Right hindlimb (tissue), 1 donor: ENCODE measurements at places on chromosomes 1 and 21.

DNA sequence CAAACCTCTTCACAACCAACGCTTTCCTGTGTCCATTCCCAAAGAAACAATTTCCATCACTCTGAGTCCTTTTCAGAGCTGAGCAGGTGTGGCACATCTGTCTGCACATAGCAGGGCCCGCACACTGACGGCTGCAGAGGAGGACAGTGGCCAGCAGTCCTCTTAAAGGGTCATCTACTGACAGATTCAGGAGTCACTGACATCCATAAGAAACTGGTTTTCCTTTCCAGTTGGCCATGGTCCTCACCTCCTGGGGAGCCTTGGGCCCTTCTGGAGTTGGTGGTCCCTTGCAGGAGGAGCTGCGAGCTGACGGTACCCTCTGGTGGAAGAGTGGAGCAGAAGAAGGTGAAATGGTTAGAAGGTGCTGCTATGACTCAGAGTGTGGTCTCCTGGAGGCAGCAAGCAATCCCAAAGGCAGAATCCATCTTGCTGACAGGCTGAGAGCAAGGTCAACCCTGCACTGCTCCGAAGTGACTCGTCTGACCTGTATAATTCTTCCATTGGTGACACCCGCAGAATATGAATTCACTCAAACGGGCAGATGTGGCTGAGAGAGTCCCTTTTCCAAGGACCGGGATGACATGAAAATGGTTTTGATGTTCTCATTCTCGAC lies 278.5 kb upstream of the C1orf174 start:
- no peak for DNase-seq

DNA sequence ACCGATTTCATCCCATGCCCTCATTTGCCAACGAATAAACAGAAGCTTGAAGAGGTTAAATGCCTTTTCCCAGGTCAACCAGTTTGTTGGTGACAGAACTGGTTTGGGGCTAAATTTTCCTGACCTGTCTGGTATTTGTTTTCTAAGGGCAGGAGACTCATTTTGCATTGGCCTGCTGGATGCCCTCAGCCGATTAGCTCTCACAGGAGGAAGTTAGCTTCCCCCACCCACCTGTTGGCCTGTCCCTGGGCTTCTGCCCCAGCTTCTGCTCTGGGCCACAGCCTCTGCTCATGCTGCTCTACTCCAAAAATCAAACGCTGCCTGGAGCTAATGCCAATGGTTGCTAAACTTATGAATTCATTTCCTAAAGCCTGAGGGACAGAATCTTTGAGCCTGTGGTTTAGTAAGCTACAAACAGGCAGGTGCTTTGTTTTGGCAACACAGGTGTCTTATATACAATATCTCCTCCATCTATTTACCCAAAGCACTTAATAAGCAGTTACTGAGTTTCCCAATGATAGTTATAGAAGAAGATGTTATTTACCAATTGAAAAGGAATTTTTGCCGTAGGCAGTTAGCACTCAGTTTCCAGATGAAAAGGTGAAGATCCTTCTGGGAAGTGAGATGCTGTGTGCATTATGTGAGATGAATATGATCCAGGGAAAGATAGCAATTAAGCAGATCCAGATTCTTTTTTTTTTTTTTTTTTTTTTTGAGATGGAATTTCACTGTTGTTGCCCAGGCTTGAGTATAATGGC lies 82.3 kb downstream of the TM2D1 start:
- DNase-seq: no peak

- DNase-seq: no peak
These were observed 96.5 kb upstream of the CD34 start for GRCh38 chr1:208007319-208007937.

- DNase-seq: no peak
These were observed 199.4 kb upstream of the PTGFR start for GRCh38 chr1:78291418-78291817.

GRCh38 chr1:76314730-76315129 lies 240.2 kb downstream of the ST6GALNAC3 start:
- no peak for DNase-seq

- DNase-seq: no peak
These were observed 199.9 kb upstream of the CTTNBP2NL start for GRCh38 chr1:112196008-112196588.

- DNase-seq: no peak
These were observed 5.4 kb downstream of the PADI6 start for GRCh38 chr1:17377325-17377953.

DNA sequence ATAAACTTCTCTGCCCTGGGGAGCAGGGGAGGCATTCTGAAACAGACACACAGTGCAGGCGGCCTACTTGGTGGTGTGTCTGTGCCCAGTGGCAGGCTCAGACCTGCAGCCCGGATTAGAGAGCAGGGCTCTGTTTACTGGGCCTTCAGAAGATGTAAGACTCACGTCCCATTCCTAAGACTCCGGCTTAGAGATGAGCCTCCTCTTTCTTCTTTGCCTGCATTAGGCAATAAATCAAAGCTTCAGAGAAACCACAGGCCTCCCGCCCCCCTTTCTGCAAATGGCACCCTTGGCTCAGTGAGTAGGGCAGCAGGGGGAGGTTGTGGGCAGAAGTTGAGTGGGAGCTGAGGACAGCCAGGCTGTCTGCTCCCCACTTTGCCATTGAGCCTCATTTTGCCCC lies 35.8 kb downstream of the LGR6 start:
- no peak for DNase-seq

- no peak for DNase-seq
These were observed 640.7 kb upstream of the PTBP2 start for GRCh38 chr1:96080925-96081324.

GRCh38 chr1:203799971-203800370 lies 4.5 kb downstream of the ZBED6 start:
- no peak for DNase-seq

DNA sequence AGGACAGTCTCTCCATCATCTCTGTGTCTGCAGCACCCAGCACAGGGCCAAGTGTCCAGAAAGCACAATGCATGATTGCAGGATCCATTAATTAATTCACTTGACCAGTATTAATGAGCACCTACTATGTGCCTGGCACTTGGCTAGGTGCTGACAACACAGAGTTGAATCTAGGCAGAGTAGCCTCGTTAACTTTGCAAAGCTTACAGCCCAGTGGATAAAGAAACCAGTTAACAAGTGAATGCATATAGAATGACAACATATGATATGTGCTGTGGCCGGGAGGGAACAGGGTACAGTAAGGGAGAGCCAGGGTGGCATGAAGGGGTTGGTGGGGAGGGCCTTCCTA lies 10.9 kb downstream of the SLC1A7 start:
- DNase-seq: no peak

DNA sequence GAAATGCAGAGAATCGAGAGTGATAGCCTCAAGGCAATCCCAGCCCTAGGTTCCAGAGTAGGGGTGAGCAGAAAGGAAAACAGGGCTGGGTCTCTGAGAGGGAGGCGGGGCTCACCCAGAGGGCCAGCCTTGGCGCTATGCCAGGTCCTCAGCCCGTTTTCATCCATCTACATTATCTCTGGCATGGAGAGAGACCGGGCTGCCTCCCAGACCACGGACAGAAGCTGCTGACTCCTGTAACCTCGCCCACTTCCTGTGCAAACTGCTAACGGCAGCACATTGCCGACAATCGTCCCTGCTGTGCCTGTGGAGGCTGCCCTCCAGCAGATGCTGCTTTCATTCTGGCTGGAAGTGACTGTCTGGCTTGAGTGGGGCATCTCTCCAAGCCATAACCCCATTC lies 569.1 kb downstream of the NPHP4 start:
- DNase-seq: peak; percentile 33

- DNase-seq: no peak
These were observed 7.0 kb upstream of the SMCP start for GRCh38 chr1:152870831-152871730.

GRCh38 chr21:21675601-21676000 lies 677.4 kb downstream of the NCAM2 start:
- DNase-seq: no peak

DNA sequence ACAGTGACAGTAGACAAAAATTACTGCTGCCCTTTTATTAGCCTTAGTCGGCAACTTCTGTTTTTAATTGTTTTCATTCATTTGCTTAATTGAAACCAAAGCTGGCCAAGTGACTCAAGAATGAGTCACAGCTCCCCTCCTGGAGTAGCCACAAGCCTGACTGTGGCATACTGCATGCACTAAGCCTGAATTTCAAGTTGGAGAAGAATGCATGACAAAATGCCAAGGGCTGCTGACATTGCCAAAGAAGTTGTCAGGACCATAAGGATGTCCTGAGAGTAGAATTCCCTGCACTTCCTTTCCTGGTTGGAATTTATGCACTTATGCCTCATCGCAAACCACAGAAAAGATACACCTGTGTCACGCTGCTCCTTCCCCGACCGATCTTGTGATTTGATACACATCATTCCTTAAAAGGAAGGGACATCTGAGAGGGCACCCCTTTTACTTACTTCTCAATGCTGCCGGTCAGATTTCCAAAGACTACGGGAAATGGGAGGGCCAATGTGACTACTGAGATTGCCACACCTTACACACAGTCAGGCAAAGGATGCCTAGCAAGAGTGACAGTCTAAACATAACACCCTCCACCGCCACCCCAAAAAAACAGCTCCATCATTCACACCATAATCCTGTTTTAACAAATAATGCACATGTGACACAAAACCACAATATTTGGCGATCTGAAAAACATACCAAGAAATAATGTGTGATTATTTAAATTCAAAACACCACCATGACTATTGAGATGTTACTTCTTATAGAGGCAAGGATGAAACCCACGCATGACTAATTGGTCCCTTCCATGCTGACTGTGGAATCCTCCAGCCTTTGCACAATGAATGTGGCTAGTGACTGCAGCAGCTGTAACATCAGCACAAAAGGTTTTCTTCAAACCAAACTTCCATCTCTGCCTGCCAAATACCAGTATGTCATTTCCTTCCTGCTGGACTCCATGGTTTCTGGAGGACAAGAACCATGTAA lies 28.2 kb downstream of the VAV3 start:
- DNase-seq: peak; percentile 28

GRCh38 chr1:161206411-161207140 lies 4.4 kb downstream of the NDUFS2 start:
- DNase-seq: no peak

DNA sequence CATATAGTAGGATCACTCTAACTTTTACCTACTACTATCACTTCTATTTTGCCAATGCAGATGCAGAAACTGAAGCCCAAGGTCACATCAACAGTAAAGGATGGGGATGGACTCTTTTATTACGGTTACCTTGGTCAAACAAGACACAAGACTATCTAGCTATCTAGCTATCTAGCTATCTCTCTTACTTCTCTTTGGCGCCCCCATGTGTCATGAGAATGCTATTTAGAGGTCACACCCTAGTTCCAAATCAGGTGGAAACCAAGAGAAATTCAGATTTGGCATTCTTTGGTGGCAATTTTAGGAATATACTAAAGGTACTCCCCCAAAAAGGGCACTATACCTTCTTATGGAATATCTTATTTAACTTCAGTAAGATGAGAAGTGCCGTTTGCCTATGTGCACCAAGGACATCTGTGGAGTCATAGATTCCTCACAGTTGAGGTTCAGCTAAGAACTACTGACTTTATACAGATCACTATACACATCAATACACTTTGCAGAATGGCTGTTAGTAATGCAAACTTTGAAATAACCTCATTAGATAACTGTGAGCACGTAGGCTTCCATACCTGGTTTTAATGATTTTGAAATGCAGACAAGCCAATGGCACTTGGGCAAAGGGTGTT lies 6.7 kb downstream of the ZNF648 start:
- DNase-seq: no peak

- DNase-seq: no peak
These were observed at the start of gene OR14C36 for GRCh38 chr1:248348475-248348874. Gene OR14C36 (plus strand): TSS chr1:248348775. CDS start chr1:248348775, 0 bp downstream.

DNA sequence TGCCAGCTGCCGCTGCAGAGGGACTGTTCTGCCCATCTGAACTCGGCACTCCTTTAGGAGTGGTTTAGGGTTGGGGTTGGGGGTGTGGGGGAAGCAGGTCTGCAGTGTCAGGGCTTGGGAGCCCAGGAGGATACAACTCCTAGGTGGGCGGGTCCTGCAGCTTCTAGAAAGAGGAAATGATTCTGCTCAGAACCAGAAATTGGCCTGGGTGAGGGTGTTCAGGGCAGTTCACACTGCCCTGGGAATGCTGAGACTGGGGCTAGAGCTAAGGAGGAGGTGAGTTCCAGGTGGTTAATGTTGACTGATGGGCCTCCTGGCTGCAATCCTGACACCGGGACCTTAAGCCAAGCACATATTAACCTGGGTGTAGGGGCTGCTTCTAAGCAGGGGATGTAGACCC lies 4.8 kb upstream of the SLC26A9 start:
- DNase-seq: no peak

DNA sequence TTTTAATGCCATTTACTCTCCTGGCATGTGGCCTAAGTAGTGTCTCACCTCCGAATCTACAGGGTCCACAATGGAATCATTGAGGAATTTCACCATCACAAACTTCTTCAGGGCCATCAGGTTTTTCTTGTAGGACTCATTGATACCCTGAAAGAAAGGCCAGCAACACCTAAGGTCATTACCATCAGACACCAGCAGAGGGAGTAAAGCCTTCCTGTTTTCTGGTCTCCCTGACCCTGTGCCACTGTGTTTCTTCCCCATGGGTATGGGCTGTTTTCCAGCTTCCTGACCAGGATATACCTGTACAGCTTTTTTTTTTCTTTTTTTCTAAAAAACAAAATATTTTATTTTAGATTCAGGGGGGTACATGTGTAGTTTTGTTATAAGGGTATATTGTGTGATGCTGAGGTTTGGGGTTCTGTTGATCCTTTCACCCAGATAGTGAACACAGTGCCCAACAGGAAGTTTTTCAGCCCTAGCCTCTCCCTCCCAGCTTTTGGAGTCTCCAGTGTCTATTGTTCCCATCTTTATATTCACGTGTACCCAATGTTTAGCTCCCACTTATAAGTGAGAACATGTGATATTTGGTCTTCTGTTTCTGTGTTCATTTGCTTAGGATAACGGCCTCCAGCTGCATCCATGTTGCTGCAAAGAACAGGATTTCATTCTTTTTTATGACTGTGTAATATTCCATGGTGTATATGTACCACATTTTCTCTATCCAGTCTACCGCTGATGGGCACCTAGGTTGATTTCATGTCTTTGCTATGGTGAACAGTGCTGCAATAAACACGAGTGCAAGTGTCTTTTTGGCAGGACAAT lies 18.3 kb downstream of the PPT1 start:
- peak; percentile 27 for DNase-seq

- no peak for DNase-seq
These were observed 410.0 kb downstream of the TGFB2 start for GRCh38 chr1:218755128-218755527.

- DNase-seq: no peak
These were observed 408.7 kb upstream of the PKN2 start for GRCh38 chr1:88275259-88275862.

GRCh38 chr1:230977761-230978490 lies 735 bp downstream of the TTC13 start:
- peak; percentile 30 for DNase-seq
